AG09319 (cell line): ENCODE measurements at places on chromosomes 4 and X.

DNA sequence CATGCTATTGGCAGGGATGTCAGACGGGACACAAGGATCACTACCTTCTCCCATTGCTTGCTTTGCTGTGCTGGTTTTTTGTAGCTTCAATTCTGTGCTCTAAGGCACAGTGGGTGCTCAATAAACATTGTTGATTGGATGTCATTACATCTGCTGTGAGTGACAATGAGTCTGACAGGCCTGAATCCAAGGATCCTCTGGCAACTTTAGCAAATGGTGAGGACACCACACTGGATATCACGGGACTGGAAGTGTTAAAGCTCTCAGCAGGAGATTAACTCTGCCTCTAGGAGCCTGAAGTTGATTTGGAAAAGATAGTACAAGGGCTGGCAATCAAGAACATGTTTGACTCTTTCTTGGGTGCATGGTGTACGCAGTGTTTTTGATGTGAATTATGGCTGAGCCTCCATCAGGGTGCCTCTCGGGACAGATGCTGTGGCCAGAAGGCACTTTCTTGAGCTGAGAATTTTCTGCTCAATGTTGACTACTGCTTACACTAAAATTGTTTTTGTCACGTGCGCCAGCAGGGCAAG, 217.9 kb downstream of the ARAP2 start:
- DNase-seq = no peak

DNA sequence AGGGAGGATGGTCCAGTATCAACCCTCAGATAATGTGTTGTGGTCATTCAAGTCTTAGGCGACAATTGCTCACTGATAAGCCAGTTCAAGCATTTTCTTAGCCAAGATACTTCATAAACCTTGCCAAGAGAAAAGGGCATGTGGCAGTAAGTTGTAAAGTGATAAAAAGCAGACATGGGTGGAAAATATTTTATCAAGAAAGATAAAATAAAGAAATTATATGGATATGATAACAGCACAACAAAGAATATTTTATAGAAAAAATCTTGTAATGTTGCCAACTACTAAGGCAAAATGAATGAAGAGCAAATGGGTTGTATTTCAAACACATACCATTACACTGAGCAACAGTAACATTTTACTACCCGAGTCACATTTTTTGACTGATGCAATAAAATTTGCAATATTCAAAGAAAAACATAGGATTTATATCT, 217.4 kb upstream of the PITX2 start:
- DNase-seq = no peak

DNA sequence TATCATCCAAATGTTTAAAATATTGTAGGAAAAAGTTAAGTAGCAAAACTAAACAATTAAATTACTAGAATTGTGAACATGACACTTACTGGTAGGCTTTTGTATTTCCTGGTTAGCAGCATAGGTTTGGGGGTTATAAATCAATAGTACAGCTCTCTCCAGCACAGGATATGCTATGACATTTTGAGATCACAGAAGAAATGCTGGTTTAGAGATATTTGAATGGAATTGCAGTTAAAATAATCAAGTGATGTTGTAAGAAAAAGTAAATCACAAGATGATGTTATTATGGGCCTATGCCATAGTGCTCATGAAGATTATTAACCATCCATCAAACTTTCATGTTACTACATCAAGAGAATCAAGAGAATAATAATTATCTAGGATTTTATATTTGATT, 1079.9 kb upstream of the SLIT2 start:
- no peak for DNase-seq

DNA sequence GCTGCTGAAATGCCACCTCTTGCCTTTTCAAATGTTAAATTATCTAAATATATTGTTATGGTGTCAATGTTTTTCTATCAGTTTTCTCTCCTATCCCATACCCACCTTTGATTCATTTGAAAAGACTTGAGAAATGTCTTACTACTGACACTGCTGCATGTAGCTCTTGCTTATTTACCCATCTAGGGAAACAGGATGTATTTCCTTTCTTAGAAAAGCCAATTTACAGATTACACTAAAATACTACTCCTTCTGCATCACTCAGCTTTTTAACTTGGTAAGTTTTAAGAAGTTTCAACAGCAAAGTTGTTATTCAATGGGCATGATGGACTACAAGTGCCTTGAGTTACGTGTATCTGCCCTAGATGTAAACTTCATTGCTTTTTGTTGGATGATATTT, 13.2 kb upstream of the KCNE5 start:
- no peak for DNase-seq

DNA sequence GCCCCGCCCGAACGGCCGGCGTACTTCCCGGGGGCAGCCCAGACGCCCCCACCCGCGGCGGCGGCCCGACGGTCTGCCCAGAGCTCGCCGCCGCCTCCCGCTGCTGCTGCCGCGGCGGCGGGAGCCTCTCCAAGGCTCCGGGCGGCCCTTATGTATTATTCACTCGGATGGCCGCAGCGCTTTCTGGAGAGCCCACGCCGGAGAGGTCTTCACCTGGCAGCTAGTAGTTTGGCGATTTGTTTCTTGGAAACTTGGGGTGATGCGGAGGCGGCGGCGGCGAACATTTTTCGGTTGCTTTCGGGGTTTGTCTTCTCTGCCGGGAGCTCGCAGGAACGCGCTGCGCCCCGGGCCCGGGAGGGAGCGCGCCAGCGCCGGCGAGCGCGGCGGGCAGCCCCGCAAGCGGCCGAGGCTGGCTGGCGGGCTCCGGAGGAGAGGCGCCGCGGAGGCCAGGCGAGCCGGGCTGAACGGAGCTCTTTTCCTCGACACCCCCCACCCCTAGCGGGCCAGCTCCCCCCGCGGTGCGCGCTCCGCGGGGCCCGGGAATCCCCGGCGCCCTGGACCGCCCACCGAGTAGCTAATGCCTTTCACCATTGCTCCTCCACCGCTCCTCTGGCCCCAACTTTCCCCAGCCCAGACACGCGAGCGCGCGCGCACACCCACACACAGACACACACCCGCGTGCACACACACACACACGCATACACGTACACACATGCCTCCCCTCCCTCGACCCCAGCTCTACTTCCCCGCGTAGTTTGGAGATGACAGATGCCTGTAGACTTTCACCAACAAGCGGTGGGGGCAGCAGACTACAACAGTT, 113.5 kb downstream of the DHX15 start:
- DNase-seq = no peak

DNA sequence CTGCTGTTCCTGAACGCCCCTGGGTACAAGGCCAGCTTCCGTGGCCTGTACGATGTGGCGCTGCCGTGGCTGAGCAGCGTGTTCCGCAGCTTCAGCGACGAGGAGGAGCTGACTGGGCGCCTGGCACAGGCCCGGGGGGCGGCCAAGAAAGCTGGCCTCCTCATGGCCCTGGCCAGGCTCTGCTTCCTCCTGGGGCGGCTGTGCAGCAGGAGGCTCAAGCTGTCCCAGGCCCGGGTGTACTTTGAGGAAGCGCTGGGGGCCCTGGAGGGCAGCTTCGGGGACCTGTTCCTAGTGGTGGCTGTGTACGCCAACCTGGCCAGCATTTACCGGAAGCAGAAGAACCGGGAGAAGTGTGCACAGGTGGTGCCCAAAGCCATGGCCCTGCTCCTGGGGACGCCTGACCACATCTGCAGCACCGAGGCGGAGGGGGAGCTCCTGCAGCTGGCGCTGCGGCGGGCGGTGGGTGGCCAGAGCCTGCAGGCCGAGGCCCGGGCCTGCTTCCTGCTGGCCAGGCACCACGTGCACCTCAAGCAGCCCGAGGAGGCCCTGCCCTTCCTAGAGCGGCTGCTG, 28.2 kb downstream of the SH3TC1 start:
- no peak for DNase-seq

DNA sequence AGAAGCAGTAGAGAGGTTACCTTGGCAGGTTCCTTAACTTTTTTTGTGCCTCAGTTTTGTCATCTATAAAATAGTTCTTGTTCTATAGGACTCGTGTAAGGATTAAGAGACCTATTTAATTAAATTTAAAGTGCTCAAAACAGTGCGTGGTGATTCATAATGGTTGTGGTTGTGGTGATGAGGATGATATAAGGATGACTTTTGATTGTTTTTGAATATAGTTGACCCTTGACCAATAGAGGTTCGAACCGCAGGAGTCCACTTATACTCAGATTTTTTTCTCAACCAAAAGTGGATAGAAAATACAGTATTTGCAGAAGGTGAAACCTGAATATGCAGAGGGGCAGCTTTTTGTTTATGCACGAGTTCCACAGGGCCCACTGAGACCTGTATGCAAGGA, 14.6 kb downstream of the SMAD1 start:
- no peak for DNase-seq

DNA sequence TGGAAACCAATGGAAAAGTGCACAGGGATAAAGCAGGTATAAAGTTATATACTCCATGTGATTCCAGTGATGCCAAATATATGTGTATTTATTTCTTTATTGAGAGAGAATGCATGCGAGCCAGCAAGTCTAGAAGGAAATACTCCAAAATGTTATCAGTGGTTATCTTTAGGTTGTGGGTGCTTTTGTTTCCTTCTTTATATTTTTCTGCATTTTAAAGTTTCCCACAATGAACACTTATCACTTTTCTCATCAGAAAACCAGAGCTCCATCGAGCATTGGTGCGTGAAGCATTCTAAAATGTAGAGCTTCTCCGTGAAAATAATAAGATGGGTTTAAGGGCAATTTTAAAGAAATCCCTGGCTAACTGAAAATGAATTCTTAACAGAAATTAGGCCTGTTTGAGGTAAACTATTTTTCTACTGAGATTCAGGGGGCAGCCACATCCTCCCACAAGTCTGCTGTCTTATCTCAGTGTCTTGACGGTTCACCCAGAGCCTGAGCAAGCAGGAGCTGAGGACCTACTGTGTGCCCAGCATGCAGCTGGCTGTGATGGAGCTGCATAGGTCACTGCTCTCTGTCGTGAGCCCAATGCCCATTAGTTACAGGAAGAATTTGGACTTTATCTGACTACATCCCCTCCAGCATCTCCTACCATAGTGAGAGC, 18.7 kb upstream of the CD40LG start:
- DNase-seq = no peak

GRCh38 chr4:26779674-26780073, 81.0 kb upstream of the STIM2 start:
- DNase-seq = peak; percentile 36

DNA sequence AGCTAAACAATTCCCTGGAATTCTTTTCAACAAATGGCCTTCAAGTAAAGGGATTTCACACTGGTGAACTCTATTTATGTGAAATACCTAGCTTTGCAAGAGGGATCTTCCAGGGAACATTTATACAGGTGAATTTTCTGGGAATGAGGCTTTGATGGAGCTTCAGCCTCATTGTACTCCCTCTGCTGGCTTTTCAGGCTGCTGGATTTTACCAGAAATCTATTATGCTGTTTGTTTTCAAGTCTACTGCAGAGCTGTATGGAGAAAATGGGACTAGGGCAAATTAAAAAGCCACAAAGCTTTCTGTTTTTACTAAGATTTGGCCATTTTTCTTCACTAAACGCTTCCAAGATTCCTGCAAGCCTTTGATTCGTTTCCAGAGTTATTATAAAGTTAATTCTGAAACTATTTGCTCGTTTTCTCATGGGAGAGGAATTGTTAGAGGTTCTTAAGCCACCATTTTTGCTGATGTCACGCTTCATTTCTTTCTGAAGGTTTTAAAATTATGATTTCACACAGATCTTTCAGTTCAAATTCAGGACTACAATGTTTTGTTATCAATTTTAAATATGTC, 31.6 kb downstream of the KDM6A start:
- no peak for DNase-seq
